NCI-H187 treated with DMSO at 0.1 percent for 48 hours (cell line): ENCODE measurements at places on chromosomes 12 and 14.

DNA sequence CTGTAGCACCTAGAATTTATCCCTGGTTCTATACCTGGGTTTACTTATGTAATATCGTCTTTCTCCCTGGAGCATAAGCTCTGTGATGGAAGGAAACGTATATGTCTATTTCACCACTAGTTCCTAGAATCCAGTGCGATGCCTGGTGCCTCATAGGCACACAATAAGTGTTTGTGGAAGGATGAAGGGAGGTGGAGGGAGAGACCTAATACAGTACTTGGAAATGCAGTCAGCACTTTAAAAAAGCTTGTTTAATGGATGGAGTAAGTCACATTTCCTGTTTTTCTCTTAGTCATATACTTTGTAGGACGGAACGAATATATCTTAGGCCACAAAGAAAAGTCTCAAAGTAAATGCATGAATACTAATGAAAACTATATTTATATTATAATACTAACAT is 186.5 kb upstream of the HMGA2 start:
- DNase-seq: no peak

DNA sequence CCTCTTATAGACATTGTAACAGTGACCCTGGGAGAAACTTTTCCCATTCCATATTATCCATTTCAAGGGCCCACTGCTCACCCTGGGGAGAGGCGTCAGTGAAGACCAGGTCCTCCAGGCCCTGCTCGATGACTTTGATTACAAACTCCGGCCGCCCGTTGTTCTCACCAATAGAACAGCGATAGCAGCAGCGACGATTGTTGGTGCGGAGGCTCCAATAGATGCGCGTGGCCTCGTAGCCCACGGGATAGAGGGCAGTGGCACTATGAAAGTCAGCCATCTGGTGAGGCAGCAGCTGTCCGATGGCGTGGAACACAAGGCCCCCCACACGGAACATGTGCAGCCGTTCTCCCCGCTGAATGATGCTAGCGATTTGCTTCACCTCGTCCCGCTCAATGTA is 7.5 kb upstream of the PRKAG1 start:
- no peak for DNase-seq

DNA sequence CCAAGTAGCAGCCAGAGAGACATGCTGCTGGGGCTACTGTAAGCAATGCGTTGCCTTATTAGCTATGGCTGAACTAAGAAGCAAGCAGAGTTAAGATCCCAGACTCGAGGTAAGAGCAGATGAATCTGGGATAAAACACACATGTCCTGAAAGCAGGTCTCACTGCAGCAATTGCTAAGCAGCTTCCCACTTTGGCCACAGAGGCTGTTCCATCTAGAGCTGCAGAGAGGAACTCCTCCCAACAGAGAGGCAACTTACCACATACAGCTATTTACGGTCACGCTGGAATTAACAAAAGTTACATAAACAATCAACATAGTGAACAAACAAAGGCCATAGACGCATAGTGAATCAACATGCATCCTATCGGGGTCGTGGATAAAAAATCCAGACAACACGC is 90.2 kb downstream of the KSR2 start:
- DNase-seq: no peak

DNA sequence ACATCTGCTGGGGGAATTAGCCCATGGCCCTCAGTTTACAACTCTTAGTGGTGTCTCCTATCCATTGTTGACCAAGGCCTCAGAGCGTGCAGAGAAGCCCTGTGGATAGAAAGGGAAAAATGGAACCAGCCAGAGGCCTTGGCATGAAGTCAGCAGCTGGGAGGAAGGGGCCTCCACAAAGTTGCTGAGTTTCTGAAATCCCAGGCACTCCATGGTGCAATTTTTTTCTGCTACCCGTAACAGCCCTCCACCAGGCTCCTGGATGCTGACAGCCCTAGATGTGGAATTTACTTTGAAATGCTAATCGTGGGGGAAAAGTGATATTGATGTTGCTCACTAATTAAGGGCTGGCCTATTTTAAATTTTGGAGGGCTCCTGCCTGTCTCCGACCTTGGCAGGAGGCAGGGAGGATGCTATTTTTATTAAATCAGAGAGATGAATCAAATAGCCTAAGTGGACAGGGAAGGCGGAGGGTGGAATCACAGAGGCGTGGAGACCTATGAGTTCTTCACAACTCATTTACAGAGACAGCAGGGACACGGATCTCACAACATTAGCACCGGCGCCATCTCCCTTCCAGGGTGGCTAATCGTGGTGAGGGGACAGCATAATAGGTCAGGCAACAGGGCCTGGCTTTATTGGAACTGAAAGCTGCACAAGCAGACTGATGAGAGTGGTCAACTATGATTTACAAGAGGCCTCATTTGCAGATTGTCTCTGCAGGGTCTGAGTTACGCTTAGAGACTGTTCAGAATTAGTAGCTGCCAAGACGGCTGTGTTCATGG is 99.8 kb upstream of the WSCD2 start:
- no peak for DNase-seq

- no peak for DNase-seq
Observed at GRCh38 chr12:106631797-106632196, 49.0 kb downstream of the RFX4 start.

DNA sequence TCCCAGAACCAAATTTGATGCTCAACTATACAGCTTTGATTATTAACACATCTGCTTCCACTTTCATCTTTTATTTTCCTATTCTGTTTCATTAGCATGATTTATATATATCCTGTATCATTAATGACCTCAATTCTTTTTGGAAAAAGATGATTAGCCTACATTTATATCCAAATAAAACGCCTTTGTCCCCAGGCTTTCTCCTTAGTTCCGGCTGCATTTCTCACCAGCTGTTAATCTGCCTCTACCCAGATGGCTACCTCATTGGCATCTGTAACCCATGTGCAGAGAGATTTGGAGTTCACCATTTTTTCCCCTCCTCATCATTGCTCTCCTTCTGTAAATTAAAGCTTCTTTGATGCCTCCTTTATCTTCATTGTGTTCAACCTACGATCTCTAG is 336.8 kb upstream of the RGS6 start:
- no peak for DNase-seq

GRCh38 chr12:123468786-123469185 is 10.8 kb downstream of the SNRNP35 start:
- no peak for DNase-seq

- no peak for DNase-seq
Observed at GRCh38 chr12:113788020-113788856, 177.9 kb downstream of the RBM19 start.
